Mammary microvascular endothelial cell (primary cell): ENCODE measurements at places on chromosomes 3 and 15. TPM values are rescaled to one million over a fixed set of nuclear protein-coding genes. Genes with fewer than 3 reads are reported as not detected.

The PLA1A gene
- total RNA-seq = 2.1 and 4.8 TPM in 2 replicates

The IL5RA gene
- total RNA-seq = not detected in 2 replicates

The VWA5B2 gene
- total RNA-seq = not detected in 2 replicates

The HOMER2 gene
- total RNA-seq = under 0.01 TPM in 1 of 2 replicates, not detected in the other

The RETNLB gene
- total RNA-seq = not detected in 2 replicates

The B3GNT5 gene
- 27.4 and 27.7 TPM in 2 replicates for total RNA-seq

The PDCD10 gene
- total RNA-seq = 53.0 and 65.2 TPM in 2 replicates

The CMTM8 gene
- 7.7 and 9.9 TPM in 2 replicates for total RNA-seq

The GLDN gene
- total RNA-seq = not detected in 2 replicates

The XCR1 gene
- not detected in 2 replicates for total RNA-seq

The TRPM1 gene
- total RNA-seq = under 0.01 and 0.60 TPM in 2 replicates

The ECE2 gene
- total RNA-seq = not detected in 2 replicates

The MASP1 gene
- 0.13 TPM in 1 of 2 replicates, not detected in the other for total RNA-seq

The MYRIP gene
- 3.8 and 4.9 TPM in 2 replicates for total RNA-seq

The FAM174B gene
- 6.3 and 10.1 TPM in 2 replicates for total RNA-seq

The GOLGA8J gene
- total RNA-seq = not detected in 2 replicates

The CILP gene
- total RNA-seq = not detected in 2 replicates

The SYNPR gene
- not detected in 2 replicates for total RNA-seq

The CLDN18 gene
- not detected in 2 replicates for total RNA-seq

The ZNF385D gene
- total RNA-seq = 2.2 and 4.5 TPM in 2 replicates

The CEP63 gene
- total RNA-seq = 11.3 and 13.8 TPM in 2 replicates

The SLC4A7 gene
- total RNA-seq = 16.9 and 18.1 TPM in 2 replicates

The SCN5A gene
- total RNA-seq = 5.5 and 8.4 TPM in 2 replicates

The TTC23 gene
- total RNA-seq = 12.0 and 13.2 TPM in 2 replicates

The GP9 gene
- total RNA-seq = 0.53 TPM in 1 of 2 replicates, not detected in the other

The CYP1A1 gene
- total RNA-seq = 30.3 and 34.7 TPM in 2 replicates

The SERP1 gene
- 200 and 229 TPM in 2 replicates for total RNA-seq

The CNTN4 gene
- not detected in 2 replicates for total RNA-seq

The GREM1 gene
- total RNA-seq = 0.05 and 1.6 TPM in 2 replicates

The MUC4 gene
- total RNA-seq = not detected in 2 replicates

The PLEKHO2 gene
- 20.1 and 22.5 TPM in 2 replicates for total RNA-seq

The COL8A1 gene
- total RNA-seq = 80.7 and 81.4 TPM in 2 replicates
